ENCODE measurements at places on chromosomes 4 and X.

- no peak for DNase-seq
These were observed 15.9 kb downstream of the HMGB2 start for GRCh38 chr4:173318240-173318639.

DNA sequence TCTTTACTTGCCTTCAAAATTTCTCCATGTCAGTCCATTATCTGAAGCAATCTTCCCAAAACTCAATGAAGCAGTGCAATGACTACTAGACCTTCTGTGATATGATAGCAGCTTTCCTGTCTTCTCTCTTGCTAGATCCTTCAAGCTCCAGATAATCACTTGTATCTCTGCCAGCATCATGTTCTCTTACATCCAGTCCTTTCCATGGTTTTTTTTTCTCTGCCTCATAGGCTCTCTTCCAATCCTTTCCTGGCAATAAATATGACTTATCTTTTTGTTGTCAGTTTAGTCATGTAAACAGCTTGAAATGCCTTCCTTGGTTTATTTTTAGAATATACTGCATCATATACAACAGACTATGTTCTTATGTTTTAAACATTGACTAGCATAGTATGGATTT lies 193.5 kb downstream of the CFAP299 start:
- DNase-seq = no peak

- no peak for DNase-seq
These were observed 6.1 kb upstream of the WAS start for GRCh38 chrX:48677516-48677915.

GRCh38 chr4:163191999-163192398 lies 25.3 kb upstream of the NAF1 start:
- no peak for DNase-seq

DNA sequence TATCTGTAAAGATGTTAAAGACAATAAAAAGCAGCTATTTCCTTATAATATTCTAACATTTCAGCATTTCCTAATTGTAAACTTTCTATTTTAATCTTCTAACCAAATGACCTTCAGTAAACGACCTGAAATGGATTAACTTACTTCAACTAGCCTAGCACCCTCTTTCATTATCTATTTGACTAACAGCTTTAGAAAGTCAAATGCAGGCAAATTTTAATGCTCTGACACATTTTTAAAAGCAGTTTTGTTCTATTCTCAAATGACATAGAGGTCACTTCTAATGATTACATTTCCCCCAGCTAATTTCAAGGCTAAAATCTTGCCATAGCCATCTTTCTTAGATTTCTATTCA lies 41.9 kb downstream of the SLC7A11 start:
- DNase-seq = no peak

GRCh38 chr4:41142376-41143310 lies 71.7 kb downstream of the APBB2 start:
- DNase-seq = no peak

- no peak for DNase-seq
These were observed 1.7 kb downstream of the CTBP1 start for GRCh38 chr4:1246901-1247863.

- no peak for DNase-seq
These were observed 51.9 kb downstream of the UBQLN2 start for GRCh38 chrX:56615282-56615681.

DNA sequence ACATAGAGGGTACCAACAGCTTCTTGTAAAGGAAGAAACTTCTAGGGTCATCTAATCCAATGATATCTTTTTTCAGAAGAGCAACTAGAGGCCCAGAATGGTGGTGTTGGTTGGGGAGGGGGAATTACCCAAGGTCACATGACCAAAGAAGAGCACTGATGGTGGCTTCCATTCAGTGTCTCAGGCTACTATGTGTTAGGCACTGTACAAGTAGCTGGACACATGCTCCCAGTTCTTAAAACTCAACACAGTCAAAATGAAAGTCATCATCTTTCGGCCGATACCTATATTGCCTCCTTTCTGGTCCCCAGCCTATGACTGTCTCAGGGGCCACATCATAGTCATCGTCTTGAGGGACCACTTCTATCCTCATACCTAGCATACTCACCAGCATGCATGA lies 88.1 kb downstream of the ARHGAP6 start:
- no peak for DNase-seq

- DNase-seq = no peak
These were observed 360.0 kb downstream of the CHIC1 start for GRCh38 chrX:73922856-73923455.

- no peak for DNase-seq
These were observed 101.3 kb downstream of the RRAGB start for GRCh38 chrX:55818673-55819375.

GRCh38 chr4:146343199-146343598 lies 128.9 kb downstream of the REELD1 start:
- DNase-seq = no peak

DNA sequence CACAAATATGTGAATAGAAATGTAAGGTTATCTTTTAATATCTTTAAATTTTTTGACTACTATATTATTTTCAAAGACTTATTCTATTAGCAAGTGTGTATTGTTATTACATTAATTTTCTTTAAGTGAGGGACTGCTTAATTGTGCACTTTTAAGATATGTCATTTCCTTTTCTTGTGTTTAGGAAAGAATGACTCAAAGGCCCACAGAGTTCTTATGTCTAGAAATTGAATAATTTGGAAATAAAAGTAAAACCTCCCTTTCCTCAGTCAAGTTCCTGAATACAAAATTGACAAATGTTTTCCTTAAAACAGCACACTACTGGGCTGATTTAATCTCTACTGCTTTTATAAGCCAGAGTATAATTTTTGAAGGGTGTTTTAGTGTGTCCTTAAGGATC lies 169.7 kb downstream of the TMEM47 start:
- DNase-seq = no peak

GRCh38 chr4:946103-946450 lies 13.8 kb downstream of the TMEM175 start:
- no peak for DNase-seq

DNA sequence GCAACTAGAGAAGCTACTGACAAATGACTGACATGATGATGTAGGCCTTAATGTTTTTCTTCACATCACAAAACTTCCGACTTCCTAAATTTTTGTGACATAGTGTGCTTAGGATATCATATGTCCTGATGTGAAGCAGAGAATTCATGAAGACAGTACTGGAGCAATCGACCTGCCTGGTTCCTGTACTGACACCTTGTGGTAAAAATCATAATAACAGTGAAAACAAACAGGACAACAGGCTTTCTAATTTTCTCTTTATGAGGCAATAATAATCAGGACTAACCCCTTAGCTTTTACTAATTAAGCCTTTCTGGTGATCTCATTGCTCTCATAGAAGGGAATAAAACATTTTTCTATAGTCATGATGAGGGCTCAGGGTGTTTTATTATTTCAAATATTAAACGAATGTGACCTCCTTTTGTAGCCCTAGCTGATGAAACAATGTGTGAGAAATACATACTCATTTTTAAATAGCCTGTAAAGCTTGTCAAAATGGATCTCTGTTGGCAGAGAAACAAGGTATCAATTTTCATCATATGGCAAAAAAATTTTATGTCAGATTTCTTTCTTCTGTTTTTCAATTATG lies 158.4 kb downstream of the TENT5D start:
- DNase-seq = no peak

GRCh38 chr4:39021631-39022030 lies 10.6 kb downstream of the TMEM156 start:
- no peak for DNase-seq

DNA sequence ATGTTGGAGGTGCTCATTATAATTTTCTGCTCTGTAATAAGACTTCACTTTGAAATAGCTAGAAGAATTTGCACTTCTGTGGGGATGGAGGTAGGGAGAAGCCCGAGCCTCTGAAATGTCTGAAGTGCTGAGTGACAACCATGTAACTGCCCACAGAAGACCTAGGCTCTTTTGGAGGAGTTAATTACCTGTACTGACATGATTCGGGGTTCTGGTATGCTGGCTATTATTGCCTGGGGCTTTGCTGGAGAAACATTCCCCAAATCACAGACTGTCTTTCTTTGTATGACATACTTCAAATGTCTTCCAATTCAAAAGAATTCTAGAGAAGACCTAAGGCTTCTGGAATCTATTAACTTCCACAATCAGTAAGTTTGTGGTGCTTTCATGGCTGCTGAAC lies 211.2 kb upstream of the POF1B start:
- DNase-seq = no peak
